ENCODE measurements at places on chromosomes 13 and 19.

GRCh38 chr13:44989941-44990340 is 603 bp downstream of the GPALPP1 start:
- no peak for DNase-seq

DNA sequence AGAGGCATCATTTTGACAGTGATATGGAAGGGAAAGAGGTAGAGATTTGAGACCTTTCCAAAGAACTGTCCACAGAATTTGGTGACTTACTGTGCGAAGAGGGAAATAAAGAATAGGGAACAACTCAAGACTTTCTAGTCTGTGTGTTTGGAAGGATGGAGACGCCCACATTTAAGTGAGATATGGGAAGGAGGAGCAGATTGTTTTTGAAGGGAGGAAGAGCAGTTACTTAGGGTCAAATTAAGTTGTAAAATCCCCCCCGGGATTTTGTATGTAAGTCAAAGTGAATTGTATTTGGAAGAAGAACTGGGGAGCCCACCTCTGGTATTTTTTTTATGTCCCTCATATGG is 1.2 kb downstream of the USPL1 start:
- DNase-seq, result no peak

DNA sequence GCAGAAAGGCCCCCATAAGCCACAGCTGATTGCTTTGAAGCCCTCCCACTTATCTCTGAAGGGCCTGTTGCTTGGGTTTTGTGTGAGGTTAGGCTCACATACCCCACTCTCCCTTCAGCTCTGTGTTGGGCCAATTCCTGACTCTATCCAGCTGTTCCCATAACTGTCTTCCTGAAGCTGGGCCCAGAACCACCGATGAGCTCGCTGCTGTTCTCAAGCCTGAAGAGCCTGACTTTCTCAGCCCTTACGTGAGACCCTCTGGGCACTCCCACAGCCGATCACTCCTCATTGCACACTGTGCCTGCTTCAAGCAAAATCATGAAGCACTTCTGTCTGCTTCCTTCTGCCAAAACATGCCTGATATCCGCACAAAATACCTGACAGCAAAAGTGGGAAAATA is 124.1 kb downstream of the CRYL1 start:
- no peak for DNase-seq

DNA sequence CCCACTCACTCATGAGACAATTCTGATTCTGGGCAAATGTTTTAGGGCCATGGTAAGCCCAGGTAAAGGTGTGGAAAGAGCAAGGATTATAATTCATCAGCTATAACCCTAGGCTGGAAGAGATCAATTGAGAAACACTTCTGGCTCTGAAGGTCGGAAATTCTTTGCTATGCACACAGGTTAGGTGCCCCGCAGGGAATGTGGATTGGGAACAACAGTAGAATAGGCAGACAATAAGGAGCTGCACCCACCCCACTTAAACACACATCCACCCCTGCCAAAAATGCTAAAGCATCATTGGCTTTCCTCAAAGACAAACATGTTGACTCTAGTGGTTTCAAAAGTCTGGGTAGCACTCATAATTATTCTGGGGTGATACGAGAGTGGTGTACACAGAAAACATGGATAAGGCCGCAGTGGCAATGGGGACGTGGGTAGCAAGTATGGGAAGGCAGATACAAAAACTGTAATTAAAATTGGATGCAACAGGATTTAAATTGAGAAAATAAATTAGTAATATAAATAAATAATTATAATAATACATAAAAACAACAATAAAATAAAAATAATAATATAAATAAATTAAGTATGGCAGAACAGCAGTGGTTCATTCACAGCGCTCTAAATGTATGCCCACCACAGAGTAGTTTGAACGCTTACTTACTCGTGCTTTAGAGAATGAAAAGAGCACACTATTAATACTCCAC is 8.6 kb downstream of the EFNB2 start:
- no peak for DNase-seq

DNA sequence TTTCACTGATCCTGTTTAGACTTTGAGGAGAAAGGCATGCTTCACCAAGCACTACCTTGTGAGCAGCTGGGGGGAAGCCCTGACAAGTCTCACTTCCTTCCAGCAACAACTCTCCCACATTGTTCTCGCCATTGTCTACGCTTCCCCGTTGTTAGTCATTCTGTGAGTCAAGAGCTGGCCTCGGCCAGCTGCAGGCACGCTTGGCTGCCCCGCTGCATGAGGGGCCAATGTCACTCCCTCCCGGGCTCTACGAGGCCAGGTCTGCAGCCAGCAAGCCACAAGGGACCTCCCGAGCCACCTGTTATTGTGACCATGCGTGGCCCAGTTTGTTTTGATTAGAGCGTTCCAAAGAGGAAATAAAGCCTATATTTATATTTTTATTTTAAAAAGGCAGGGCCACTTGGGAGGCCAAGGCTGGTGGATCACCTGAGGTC is 220.9 kb downstream of the FOXO1 start:
- DNase-seq, result no peak

DNA sequence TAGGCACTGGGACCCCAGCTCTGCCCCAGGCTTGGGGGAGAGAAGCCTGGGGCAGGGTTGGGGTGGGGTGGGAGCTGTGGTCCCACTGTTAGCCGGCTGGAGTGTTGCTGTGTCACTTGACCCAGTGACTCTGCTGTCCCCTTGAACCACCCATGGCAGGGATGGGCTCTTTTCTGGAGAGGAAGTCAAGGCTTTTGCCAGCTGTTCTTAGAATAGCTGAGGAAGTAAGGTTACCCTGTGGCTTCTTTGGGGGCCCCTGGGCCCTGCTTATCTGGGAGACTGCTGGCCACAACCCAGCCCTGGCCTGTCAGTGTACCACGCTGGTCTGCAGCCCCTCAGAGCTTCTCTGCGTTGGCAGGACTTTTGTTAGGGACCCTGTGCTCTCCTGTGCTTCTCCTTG is 9.1 kb downstream of the PNPLA6 start:
- DNase-seq, result no peak

- no peak for DNase-seq
Observed at GRCh38 chr19:40466985-40467734, at the start of gene SPTBN4. SPTBN4 (plus strand) TSS chr19:40467001; CDS start chr19:40472622, 5,621 bp downstream.

- DNase-seq, result no peak
Observed at GRCh38 chr19:50214699-50215543, 11.5 kb downstream of the MYH14 start.

- no peak for DNase-seq
Observed at GRCh38 chr13:60411983-60412382, 15.0 kb downstream of the TDRD3 start.

DNA sequence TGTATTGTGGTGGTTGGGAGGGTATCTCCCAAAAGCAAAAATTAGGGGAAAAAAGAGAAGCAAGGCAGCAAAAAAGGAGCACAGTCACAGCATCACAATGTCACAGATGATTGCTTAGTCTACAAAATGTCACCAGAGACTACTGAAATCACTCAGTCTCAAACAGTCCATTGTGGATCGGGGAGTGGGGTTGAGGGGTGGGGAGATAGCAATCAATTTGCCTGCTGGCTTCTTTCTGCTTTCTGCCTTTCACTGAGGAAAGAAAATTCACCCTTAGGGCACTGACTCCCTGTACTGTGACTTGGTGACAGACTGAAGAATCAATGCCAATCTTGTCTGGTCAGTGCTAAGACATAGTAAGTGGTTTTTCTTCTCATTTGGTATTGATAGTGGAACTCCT is 2127.1 kb upstream of the PCDH20 start:
- DNase-seq, result no peak

GRCh38 chr13:101013245-101013644 is 338.6 kb upstream of the TMTC4 start:
- DNase-seq, result no peak

DNA sequence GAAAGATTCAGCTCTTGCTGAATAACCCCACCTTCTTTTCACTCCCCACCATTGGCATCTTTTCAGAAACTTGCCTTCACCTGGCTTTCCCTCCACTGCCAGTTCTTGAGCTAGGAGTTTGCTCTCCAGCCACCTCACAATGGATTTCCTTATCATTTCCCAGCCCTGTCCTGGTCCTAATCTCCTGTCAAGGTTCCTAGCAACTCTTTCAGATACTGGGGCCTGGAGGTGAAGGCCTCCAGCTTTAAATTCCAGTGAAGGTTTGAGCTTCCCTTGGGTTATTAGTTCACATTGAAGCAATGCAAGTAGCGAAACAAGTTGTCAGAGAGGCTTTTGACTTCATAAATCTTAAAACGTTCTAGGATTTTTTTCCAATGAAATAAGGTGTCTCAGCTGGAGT is 320.8 kb upstream of the MAB21L1 start:
- DNase-seq, result no peak

- no peak for DNase-seq
Observed at GRCh38 chr19:46296722-46297461, at the start of gene HIF3A. HIF3A (plus strand) TSS chr19:46297042; CDS start chr19:46297077, 35 bp downstream.

DNA sequence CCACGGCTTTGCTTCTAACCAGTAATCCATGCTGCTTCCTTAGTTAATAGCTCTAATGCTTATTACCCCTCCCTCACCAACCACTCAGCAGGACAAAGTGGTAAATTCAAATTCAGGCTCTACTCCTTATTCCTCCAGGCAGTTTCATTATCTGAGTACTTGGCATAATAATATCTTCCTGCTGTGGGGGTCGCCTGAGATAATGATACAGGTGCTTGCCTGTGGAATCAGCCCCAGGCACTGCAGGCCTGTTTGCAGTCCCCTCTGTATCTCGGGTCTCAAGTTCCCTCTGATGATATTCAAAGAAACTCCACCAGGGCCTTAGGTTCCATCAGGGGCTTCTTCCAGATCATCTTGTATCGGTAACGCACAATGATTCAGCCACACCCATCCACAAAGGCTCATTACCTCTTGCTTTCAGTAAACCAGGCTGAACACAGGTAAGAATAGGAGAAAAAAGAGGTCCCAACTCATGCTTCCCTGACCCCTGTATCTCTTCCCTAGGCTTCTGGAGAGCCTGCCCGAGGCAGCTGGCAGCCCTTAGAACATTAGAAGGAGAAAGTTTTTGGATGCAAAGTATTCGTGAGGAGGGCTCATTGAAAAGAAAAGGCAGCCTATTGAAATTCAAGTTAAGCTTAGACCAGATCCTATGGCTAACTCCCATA is 14.3 kb upstream of the FOXO1 start:
- DNase-seq, result no peak

- no peak for DNase-seq
Observed at GRCh38 chr19:17455308-17456123, 5.2 kb downstream of the NXNL1 start.

GRCh38 chr19:1066251-1066747 is 668 bp upstream of the ARHGAP45 start:
- no peak for DNase-seq

- DNase-seq, result no peak
Observed at GRCh38 chr19:11046605-11047354, 42.5 kb upstream of the LDLR start.

- no peak for DNase-seq
Observed at GRCh38 chr13:31201341-31202031, 1.7 kb downstream of the B3GLCT start.

DNA sequence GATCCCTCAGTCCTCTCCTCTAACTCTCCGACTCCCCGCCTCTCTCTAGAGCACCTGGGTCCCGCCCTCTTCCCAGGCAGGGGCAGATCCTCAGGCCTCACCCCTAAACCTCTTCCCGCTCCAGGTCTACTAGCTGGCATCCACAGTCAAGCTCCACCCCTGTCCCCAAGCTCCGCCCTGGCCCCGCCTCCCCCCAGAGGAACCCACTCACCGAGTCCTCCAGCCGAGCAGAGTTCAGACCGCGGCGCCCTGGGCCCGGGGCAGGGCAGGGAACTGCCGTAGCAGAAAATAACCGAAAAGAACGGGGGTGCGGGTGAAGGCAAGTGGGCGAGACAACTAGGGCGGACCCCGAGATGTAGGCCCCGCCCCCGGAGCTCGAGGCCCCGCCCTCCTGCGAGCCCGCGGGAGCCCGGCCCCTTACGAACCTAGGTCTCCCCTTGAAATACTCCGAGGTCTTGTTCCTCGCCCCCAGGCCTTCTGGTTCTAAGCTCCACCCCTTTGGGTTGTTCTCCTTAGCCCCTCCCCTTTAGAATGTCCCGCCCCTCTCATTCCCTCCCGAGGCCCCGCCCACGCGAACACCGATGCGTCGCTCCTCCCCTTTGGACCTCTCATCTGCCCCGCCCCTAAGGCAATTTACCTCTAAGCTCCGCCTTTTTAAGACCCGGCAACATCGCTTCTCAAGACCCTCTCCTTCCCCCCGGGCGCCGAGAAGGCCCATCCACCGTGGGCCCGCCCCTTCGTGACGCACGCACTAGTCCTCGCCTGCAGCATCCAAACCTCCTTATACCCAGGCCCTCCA is at the start of gene GGN:
Gene GGN, minus strand, starts transcription at position 485 of the 799 bp plus-strand sequence. CDS start 773 bp downstream, outside the sequence.
- peak; percentile 78 for DNase-seq

DNA sequence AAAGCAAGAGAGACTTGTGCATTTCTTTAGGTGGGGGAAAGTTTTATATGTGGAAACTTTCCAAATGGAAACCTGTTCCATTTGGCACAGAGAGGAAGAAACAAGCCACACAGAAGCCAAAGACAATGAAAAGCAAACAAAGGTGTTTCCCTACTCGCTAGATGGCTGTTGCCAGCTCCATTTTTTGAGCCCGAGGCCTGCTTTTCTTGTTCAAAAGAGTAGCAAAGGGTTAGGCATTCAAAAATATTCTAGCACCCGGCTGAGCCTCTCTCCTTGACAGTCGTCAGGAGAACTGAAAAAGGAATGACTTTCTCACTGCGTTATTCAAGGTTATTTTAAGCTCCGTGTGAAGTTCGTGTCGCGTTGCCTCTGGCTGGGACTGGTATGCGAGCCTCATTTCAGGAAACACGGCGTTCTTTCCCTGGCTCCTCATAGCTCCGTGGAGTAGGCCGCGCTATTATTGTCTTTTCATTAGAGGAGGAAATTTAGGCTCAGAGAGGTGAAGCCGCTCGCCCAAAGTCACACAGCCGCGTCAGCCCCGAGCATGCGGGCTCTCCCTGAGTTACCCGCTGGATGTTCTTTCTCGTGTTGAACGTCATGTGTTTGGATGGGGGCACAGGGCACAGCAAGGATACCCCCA is 7.6 kb downstream of the TRPM4 start:
- no peak for DNase-seq

DNA sequence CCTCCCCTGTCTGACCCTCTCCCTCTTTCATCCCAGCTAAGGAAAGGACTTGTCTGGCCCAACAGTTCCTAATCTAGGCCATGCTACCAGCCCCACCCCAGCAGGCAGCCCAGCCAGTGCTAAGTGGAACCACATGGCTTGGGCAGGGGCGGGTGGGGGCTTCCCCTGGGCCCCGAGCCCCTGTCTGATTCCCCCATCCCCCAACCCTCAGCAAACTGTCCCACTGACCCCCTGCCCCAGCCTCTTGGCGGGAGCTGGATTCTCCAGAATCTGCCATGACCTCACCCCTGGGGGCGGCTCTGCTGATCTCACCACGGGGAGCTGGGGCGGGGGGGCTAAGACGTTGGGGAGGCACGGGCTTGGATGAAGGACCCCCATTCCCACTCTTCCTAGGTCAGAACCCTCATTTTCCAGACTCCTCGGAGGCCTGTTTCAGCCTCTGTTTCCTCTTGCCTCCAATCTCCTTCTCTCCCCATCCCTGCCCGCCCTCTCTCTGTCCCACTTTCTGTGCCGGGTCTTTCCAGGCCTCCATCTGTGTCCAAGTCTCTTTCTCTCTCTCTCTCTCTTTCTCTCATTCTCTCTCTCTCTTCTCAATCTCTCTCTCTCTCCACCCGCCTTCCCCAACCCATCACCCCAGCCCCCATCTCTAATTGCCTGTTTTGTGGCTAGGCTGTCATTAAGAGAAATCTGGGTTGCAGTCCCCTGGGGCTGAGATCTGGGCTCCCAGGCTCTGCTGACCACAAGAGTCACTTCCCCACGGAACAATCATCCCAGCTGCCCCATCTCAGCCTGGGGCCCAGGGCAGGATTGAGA is 2.7 kb downstream of the COL5A3 start:
- no peak for DNase-seq

Measured in activated CD4-positive, alpha-beta T cell treated with anti-CD3 and anti-CD28 coated beads, Interleukin-2, amount 50 U/mL, for 4 hours (primary cell).